ENCODE measurements at places on chromosomes 6 and 20. TPM values are rescaled to one million over a fixed set of nuclear protein-coding genes. Genes with fewer than 3 reads are reported as not detected.

GRCh38 chr6:35601331-35602132 is 87.2 kb downstream of the FKBP5 start:
- no peak overlapping the region for H3K4me3 ChIP-seq
- H3K4me1 ChIP-seq, result peaks cover 77% of the 10 kb centered on the region
- H3K36me3 ChIP-seq, result peaks cover 9% of the 10 kb centered on the region

DNA sequence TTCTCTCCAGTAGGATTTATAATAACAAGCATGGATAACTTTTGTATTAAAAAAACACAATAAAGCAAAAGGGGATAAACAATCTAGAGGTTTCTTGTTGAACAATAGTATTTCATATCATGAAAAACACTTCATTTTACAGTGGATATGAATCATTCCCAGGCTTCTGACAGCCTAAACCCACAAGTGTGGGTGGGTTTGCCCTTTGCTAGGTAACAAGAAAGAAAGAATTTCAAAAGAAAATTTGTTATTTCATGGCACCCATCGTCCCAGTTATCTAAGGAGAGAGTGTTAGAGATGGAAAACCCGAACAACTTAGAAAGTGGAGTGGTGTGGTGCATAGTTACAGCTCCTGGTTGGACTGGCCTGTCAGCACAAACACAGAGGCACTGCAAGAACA is 76.1 kb upstream of the GPR6 start:
- no peaks in the 10 kb centered on the region for H3K4me1 ChIP-seq
- no peaks in the 10 kb centered on the region for H3K27me3 ChIP-seq
- no peaks in the 10 kb centered on the region for H3K36me3 ChIP-seq
- no peak overlapping the region for H3K4me3 ChIP-seq
- no peak for DNase-seq

DNA sequence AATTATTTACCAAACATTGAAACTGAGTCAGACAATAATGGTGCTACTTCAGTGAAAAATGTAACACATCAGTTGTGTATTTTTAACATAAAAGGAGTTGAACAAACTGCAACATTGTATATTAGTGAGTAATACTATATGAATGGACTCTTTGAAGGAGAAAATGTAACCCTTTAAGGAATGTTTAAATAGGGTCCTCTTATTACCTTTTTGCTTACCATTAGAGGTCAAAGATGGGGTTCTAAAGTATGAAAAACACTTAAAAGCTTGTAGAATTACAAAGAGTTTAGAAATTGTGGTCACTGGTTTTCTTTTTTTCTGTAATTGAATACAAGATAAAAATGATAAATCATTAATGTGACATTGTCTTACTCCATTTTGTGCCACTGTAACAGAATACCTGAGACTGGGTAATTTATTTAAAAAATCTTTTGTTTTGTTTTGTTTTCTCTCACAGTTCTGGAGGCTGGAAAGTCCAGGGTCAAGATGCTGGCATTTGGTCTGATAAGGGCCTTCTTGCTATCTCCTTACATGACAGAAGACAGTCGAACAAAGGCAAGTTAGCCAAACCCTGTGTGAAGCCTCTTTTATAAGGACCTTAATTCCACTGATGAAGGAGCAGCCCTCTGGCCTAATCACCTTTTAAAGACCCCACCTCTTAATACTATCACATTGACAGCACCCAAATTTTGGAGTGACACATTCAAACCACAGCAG is 43.2 kb downstream of the SESN1 start:
- H3K4me1 ChIP-seq, result peaks cover 18% of the 10 kb centered on the region
- H3K4me3 ChIP-seq, result no peak overlapping the region
- H3K36me3 ChIP-seq, result no peaks in the 10 kb centered on the region
- no peaks in the 10 kb centered on the region for H3K27me3 ChIP-seq
- no peak for DNase-seq

POM121L2 gene
- not detected for total RNA-seq

GRCh38 chr20:36541768-36542488 is 609 bp downstream of the MYL9 start:
- H3K4me3 ChIP-seq, result peak overlapping the region; percentile 59
- peaks cover 21% of the 10 kb centered on the region for H3K36me3 ChIP-seq
- H3K27ac ChIP-seq, result peak overlapping the region; percentile 92
- DNase-seq, result no peak
- no peaks in the 10 kb centered on the region for H3K27me3 ChIP-seq
- H3K4me1 ChIP-seq, result peaks cover 30% of the 10 kb centered on the region

FAM83C gene
- not detected for total RNA-seq

MATN4 gene
- not detected for total RNA-seq

DNA sequence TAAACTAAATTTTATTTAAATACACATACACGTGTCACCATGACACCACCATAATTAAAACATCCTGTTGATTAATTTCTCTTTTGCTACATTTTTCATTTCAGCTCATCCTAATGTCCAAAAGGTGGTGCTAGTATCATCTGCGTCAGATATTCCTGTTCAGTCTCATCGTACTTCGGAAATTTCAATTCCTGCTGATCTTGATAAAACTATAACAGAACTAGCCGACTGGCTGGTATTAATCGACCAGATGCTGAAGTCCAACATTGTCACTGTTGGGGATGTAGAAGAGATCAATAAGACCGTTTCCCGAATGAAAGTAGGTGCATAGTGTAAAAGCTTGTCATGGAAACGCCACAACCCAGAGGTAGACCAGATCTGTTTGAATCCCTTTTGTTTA is 263.4 kb downstream of the UTRN start:
- no peak overlapping the region for H3K27ac ChIP-seq
- no peak for DNase-seq
- no peaks in the 10 kb centered on the region for H3K4me1 ChIP-seq
- no peak overlapping the region for H3K4me3 ChIP-seq
- H3K27me3 ChIP-seq, result no peaks in the 10 kb centered on the region

GRCh38 chr6:37727996-37728395 is 30.3 kb upstream of the MDGA1 start:
- DNase-seq, result no peak
- no peaks in the 10 kb centered on the region for H3K27me3 ChIP-seq
- no peak overlapping the region for H3K27ac ChIP-seq
- H3K4me1 ChIP-seq, result no peaks in the 10 kb centered on the region
- no peak overlapping the region for H3K4me3 ChIP-seq

DNA sequence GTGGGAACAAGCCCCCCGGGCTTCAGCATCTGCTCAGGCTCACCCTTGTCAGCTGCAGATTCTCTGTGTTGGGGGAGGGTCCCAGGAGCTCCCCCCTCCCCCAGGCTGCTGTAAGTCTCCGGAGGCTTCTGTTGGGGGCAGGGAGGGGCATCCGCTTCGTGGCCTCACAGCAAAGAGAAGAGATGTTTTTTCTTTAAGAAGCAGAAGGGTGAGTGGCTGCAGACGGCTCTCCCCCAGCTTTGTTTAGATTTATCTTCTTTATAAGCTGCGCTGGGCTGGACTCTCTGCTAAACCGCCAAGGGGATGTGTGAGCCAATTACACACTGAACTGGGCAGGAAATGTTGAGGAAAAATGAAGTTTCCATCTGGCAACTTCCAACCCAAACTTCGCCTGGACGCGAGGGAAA is 48.7 kb upstream of the GATA5 start:
- no peaks in the 10 kb centered on the region for H3K4me1 ChIP-seq
- H3K36me3 ChIP-seq, result no peaks in the 10 kb centered on the region
- no peak overlapping the region for H3K27ac ChIP-seq
- H3K27me3 ChIP-seq, result no peaks in the 10 kb centered on the region
- no peak overlapping the region for H3K4me3 ChIP-seq

RSPO3 gene
- 1.3 TPM for total RNA-seq

DNA sequence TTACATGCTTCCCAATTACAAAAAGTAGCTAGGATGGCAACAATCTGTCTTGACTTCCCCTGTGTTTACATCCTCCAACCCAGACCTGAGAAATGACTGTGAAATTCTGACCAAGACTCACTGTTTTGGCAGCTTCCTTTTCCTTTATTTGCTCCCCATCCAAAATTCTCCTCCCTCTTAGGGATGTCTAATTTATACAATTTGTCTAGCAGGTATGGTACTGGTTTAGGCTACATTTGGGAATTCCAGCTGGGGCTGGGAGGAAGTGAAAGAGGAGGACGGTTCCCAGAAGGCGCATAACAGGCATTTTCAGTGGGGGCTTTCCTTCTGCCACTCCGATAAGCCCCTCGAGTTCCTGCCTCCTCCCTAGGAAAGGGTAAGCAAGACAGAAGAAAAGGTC is 231.5 kb upstream of the BTBD3 start:
- peaks cover 9% of the 10 kb centered on the region for H3K4me1 ChIP-seq
- peaks cover 4% of the 10 kb centered on the region for H3K27me3 ChIP-seq
- no peak overlapping the region for H3K4me3 ChIP-seq

MYBL2 gene
- 1.6 TPM for total RNA-seq

- no peak for DNase-seq
- no peaks in the 10 kb centered on the region for H3K36me3 ChIP-seq
- H3K27me3 ChIP-seq, result no peaks in the 10 kb centered on the region
- no peaks in the 10 kb centered on the region for H3K4me1 ChIP-seq
Measured at GRCh38 chr6:119142041-119142440, 63.6 kb upstream of the FAM184A start.

ZNF311 gene
- total RNA-seq, result not detected

GRCh38 chr20:62900052-62900691 is 26.1 kb downstream of the DIDO1 start:
- H3K4me3 ChIP-seq, result no peak overlapping the region
- H3K27me3 ChIP-seq, result no peaks in the 10 kb centered on the region
- H3K4me1 ChIP-seq, result peaks cover 12% of the 10 kb centered on the region
- peak; percentile 70 for DNase-seq
- peak overlapping the region; percentile 41 for H3K27ac ChIP-seq

DNA sequence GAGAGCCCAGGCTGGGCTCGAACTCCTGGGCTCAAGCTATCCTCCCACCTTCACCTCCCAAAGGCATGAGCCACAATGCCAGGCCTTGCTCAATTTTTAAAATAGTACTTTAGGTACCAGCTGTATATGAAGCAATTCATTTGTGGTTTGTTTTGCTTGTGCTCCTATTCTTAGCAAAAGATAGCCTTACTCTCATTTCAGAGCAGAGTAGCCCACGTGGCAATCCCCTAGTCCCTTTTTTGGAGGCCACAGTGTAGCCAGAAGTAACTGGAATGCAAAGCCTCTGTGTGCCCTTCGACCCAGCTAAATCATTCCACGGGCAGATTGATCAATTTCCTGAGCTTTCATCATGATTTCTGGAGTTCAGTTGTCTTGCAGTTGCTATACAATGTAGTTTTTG is 372.2 kb downstream of the NRN1 start:
- H3K27ac ChIP-seq, result no peak overlapping the region
- no peaks in the 10 kb centered on the region for H3K4me1 ChIP-seq
- H3K36me3 ChIP-seq, result no peaks in the 10 kb centered on the region
- H3K27me3 ChIP-seq, result no peaks in the 10 kb centered on the region

- no peak for DNase-seq
- H3K36me3 ChIP-seq, result no peaks in the 10 kb centered on the region
- no peaks in the 10 kb centered on the region for H3K27me3 ChIP-seq
Measured at GRCh38 chr6:8054276-8054675, 9.9 kb downstream of the BLOC1S5 start.

GRCh38 chr6:164166515-164166914 is 752.0 kb downstream of the QKI start:
- H3K4me1 ChIP-seq, result no peaks in the 10 kb centered on the region
- H3K27me3 ChIP-seq, result no peaks in the 10 kb centered on the region
- no peak for DNase-seq

TRIM10 gene
- not detected for total RNA-seq

GRCh38 chr6:146890644-146891434 is 292.1 kb downstream of the ADGB start:
- no peak for DNase-seq
- no peaks in the 10 kb centered on the region for H3K4me1 ChIP-seq
- H3K27ac ChIP-seq, result no peak overlapping the region
- H3K27me3 ChIP-seq, result no peaks in the 10 kb centered on the region
- H3K4me3 ChIP-seq, result no peak overlapping the region

- no peaks in the 10 kb centered on the region for H3K4me1 ChIP-seq
- DNase-seq, result no peak
- H3K27ac ChIP-seq, result no peak overlapping the region
- no peak overlapping the region for H3K4me3 ChIP-seq
Measured at GRCh38 chr20:57325632-57326356, 3.8 kb upstream of the SPO11 start.

ECT2L gene
- total RNA-seq, result 3.1 TPM

DNA sequence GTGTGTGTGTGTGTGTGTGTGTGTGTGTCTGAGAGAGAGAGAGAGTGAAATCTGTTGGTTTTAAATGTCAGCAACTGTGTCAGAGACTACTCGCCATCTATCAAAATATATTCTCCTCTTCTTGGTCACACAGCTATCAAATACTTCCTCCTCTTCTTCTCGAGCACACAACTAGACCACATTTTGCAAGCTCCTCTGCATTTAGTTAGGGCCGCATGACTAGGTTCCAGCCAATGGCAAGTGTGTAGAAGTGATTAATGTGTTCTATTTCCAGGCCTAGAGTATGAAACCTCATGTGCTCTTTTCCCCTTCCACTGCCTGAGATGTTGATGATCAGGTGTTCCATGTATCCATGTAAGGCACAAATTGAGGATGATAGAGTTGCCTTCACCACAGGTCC is 278.5 kb upstream of the MARCKS start:
- H3K27me3 ChIP-seq, result no peaks in the 10 kb centered on the region
- H3K36me3 ChIP-seq, result no peaks in the 10 kb centered on the region

C6orf132 gene
- 16.3 TPM for total RNA-seq

DNA sequence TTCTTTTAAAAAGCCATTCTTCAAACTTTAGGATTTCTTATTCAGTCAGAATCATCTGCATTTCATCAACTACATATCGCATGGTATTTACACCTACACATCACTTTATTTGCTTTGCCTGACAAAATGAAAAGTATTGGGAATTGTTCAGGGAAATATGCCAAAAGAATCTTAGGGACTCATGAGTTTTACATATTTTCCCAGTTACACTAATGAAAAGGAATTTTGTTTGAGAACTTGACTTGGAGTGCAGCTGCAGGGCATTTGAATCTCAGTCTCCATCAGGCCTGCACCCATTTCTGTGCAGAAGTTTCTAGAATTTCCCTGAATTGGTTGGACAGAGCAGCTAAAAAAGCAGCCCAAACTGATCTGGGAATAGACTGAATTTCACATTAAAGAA is 65.3 kb downstream of the MTHFD1L start:
- no peaks in the 10 kb centered on the region for H3K27me3 ChIP-seq
- no peak for DNase-seq
- no peak overlapping the region for H3K4me3 ChIP-seq
- no peaks in the 10 kb centered on the region for H3K36me3 ChIP-seq

SLC22A2 gene
- not detected for total RNA-seq

TMEM200A gene
- 2.9 TPM for total RNA-seq

DNA sequence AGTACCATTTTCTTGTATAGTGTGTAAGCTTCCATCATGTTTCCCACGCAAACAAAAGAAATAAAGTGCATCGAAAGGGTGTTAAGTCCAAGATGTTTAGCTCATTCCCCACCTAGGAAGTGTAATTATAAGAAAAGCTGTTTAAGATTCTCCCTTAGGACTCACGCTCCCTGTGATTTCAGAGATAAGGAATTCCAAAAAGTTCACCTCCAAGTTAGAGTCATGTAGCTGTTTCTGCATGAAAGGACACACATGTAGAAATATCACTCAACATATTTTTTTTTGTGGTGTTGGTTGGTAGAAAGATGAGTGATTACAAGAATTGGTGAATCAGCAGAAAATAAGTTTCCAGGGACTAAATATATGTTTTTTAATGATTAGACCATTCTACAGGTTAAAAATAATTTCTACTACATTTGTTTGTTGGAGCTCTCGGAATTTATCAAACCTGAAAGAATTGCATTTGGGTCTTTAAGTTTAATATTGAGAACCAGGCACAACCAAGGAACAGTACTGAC is 10.4 kb downstream of the OPN5 start:
- no peak overlapping the region for H3K4me3 ChIP-seq
- H3K4me1 ChIP-seq, result no peaks in the 10 kb centered on the region
- no peak overlapping the region for H3K27ac ChIP-seq
- DNase-seq, result no peak

RSPH9 gene
- total RNA-seq, result 1.1 TPM

- no peak overlapping the region for H3K4me3 ChIP-seq
- no peaks in the 10 kb centered on the region for H3K4me1 ChIP-seq
- DNase-seq, result peak; percentile 30
- H3K36me3 ChIP-seq, result peaks cover 12% of the 10 kb centered on the region
- H3K27me3 ChIP-seq, result no peaks in the 10 kb centered on the region
Measured at GRCh38 chr6:52399511-52400312, 20.4 kb upstream of the EFHC1 start.
